ENCODE measurements at places on chromosomes 1 and 21.
A peak's percentile ranks its signal among the peaks of the same experiment; 100 is the strongest.

DNA sequence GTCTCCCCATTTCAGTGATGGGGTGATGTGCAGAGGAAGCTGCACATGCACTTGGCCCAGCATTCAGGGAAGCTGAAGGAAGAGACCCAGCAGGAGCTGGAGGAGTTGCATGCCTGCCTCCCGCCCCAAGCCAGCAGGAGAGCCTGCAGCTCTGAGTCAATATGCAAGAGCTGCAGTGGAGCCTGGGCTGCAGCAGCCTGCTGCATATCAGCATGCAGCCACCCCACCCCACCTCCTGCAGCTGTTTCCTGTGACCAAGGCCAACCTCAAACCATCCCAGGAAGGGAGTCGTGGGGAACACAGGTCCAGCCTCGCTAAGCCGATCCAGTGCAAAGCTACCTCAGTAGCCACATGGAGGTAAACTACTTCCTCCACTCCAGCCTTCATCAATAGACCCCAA is 18.9 kb downstream of the AGT start:
- no peak for DNase-seq

DNA sequence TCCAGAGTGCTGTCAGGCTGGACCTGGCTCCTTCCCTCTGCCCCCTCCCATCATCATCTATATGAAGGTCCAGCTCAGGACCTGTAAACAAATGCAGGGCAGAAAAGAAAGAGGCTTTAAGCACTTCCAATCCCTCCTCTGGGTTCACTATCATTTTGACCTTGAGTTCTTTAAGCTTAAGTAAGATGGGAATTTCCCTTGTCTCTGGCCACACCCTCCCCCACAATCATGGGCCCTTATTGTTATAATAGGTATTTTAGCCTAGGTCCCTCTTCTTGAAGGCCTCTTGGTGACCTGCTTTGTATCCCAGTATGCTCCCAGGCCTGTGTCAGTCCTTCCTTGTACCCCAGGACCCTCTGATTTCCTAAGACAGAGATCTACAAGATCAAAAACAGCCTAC is 45.1 kb upstream of the EPS15 start:
- DNase-seq, result no peak

DNA sequence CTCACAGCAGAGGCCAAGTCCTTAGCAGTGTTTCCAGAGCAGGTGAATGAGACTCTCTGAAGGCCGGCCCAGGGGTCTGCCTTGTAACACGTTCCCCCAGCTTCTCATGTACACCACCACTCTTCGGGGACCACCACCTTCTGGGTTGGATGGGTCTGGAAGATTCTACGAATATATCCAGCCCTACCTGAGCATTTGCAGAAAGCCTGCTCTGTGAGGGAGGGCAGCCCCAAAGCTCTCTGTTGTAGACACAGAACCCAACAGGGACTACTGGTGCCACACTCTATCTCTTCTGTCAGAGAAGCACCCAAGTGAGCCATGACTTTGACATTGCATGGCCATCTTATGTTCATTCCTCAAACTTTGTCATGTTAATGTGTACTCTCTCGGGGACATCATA is 61.8 kb downstream of the CD247 start:
- DNase-seq, result no peak

GRCh38 chr1:201295861-201296260 is 12.6 kb downstream of the PKP1 start:
- DNase-seq, result no peak

- DNase-seq, result no peak
These were observed 643 bp downstream of the CFAP298 start for GRCh38 chr21:32611471-32611997.

- DNase-seq, result no peak
These were observed 16.8 kb upstream of the PLEKHM2 start for GRCh38 chr1:15667362-15667761.

DNA sequence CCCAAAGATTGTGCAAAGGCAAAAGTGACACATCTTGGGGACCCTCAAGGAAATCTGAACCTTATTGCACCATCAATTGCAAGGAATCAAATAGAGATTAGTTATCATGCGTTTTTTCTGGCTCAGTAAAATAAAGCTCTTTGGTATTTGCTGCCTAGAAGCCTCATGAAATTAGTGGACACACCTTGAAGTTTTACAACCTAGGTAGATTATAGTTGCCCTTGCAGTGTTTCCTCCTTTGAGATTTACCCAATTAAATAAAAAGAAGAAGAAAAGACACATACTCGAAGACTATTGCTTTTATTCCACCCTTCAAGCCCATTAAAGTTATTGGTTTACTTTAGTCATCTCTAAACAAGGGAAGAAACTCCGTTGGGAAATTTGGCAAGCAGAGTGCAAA is 70.0 kb downstream of the IL23R start:
- DNase-seq, result no peak

- no peak for DNase-seq
These were observed 64.7 kb downstream of the VAV3 start for GRCh38 chr1:107900090-107900945.

DNA sequence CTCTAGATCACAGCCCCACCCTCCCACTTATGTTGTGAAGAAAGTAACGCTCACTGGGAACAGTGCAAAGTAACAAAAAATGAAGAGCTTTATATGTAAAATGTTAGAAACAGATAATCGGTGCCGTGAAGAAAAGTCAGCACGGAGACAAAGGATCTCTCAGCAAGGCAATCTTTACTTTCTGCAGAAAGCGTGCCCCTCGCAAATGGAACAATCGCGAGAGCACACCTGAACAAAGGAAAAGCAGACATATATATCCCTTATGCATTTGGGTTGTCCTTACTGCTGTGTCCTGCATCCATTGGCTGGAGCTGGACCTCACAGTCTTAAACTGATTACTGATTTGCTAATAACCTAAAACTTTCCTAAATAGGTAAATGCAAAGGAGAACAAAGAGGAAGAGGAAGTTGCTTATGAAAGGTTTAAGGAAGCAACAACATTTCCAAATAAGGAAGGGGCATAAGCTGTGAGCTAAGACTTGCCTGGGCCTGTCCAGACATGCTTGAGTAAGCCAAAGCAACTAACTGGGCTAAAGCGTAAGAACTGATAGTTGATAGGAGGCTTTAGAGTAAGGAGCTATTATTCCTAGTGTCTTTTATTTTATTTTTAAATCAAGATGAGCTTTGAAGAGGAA is 89.7 kb downstream of the GTF2B start:
- no peak for DNase-seq

- DNase-seq, result no peak
These were observed 13.9 kb downstream of the KCNK1 start for GRCh38 chr1:233627823-233628222.

- no peak for DNase-seq
These were observed 61.4 kb downstream of the BRINP3 start for GRCh38 chr1:190416239-190416638.

DNA sequence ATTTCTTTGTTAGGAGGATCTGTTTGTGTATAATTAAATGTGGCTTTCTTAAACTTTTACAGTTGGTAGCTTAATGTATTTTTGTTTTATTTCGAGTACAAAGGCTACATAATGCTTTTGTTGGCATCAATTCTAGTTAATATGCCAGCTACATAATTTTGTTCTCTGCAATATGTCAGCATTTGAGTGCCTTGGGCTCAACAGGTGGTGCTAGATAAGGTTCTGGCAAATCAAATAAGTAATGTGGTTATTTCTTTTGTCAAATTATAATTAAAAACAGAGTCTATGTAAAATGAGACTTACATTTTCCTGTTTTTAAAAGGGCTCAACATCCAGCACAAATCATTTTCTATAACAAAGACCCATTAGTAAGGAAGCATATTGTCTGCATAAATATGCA is 410.6 kb upstream of the NR5A2 start:
- no peak for DNase-seq

DNA sequence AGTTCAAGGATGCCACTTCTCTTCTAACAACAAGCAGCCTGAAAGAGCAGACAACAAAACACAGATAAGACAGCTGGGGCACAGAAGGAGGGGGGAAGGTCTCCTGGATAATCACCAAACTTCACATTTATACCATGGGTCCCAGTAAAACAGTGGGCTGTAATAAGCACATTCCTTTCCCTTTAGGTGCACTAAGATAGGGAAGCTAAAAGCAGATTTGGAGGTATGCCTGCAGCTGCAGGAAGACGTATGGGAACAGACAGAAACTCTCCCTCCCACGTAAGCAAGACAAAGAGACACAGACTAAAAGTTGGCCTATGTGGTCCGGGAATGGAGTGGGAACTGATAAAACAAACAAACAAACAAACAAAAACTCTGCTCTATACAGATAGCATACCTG is 612.1 kb downstream of the MRPL39 start:
- DNase-seq, result no peak

DNA sequence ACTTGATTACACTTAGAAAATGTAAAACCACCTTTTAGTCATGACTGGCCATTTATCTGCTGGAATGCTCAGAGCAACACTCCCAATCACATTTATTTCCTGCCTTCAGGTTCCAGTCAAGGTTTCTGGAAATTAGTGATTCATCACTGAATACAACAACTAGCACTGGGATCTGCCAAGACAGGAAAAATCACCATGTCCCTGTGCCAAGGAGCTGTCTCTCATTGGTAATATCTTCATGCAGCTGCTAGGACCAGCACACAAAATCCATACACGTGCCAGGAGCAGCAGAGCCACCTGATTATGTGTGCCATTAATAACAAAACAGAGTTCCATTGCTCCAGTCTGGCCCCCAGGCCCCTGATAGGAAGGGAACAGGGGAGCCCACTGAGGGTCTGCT is 194.6 kb downstream of the TNR start:
- DNase-seq, result no peak

- no peak for DNase-seq
These were observed 49.4 kb upstream of the PARP1 start for GRCh38 chr1:226457307-226457712.

DNA sequence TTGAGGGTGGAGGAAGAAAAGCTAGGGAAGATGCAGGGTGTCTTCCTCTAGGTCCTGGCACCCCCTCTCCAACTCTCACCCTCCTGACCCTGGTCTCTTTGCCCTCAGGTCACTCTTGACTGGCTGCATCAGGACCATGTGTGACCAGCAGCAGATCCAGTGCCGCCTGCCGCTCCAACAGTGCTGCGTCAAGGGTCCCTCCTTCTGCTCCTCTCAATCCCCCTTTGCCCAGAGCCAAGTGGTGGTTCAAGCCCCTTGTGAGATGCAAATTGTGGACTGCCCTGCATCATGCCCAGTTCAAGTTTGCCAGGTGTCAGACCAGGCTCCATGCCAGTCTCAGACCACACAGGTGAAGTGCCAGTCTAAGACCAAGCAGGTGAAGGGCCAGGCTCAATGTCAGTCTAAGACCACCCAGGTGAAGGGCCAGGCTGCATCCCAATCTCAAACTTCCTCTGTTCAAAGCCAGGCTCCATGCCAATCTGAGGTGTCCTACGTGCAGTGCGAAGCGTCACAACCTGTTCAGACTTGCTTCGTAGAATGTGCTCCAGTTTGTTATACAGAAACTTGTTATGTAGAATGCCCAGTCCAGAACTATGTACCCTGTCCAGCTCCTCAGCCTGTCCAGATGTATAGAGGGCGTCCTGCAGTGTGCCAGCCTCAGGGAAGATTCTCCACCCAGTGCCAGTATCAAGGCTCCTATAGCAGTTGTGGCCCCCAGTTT is 1.8 kb downstream of the KPRP start:
- DNase-seq, result no peak

- DNase-seq, result no peak
These were observed 180.4 kb upstream of the KLHDC7A start for GRCh38 chr1:18300376-18300775.

DNA sequence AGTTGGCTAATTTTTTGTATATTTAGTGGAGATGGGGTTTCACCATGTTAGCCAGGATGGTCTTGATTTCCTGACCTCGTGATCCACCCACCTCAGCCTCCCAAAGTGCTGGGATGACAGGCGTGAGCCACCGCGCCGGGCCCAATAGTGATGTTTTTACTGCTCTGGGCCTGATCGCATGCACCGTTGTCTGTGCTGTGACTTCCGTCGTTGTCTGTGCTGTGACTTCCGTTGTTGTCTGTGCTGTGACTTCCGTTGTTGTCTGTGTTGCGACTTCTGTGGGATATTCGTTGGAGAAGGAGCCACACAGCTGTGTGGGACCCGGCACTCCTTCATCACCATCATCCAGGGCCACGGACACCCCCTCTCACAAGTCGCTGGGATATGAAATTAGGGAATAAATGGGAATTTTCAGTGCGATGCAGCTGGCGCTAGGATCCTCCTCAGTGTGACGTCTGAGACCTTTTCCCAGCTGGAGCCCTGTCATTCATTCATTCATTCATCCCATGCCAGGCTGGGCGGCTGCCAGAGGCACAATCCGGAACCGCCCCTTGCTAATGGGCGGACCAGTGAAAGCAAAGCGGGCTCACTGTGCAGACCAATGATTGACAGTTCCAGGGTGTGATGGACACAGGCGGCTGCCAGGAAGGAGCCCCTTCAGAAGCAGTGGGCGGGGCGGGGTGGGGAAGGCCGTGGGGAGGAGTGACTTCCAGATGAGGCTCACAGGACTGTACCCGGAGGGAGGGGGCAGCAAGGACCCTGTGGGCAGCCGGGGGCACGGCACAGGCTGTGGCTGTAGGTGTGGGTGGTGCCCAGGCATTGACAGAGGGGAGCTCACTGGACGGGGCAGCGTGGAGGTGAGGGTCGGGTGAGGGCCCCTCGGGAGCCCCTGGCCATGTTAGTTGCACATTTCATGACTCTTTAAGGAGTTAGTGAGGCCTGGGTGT is 48.9 kb downstream of the PRKCZ start:
- no peak for DNase-seq

DNA sequence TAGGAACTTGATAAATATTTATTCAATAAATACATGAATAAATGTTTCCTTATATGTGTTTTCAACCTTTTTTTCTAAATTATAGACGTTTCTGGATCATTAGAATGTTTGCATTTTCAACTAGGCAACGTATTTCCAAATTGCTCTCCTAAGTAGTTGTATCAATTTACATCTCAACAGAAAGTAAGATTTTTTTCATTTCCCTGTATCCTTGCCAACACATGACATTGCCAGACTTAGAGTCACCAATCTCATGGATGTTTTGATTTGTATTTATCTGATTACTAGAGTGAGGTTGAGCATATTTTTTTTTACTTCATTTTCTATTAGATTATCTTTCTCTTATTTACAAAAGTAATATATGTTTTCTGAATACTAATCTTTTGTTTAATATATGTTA is 22.2 kb upstream of the SMG7 start:
- DNase-seq, result no peak

GRCh38 chr1:15958111-15958510 is 17.8 kb downstream of the ZBTB17 start:
- DNase-seq, result no peak

GRCh38 chr1:17099616-17100340 is 19.5 kb downstream of the PADI2 start:
- DNase-seq, result no peak

GRCh38 chr1:59150577-59151386 is 146.1 kb upstream of the FGGY start:
- DNase-seq, result peak; percentile 80

GRCh38 chr1:85465099-85465785 is at the start of gene DDAH1:
DDAH1 (minus strand) TSS chr1:85465159; CDS start chr1:85465045, 114 bp downstream.
- peak; percentile 7 for DNase-seq
